Suppressor macrophage (primary cell): ENCODE measurements at places on chromosomes 3 and 15.

- DNase-seq: no peak
Measured at GRCh38 chr15:57205996-57206395, 170.3 kb upstream of the CGNL1 start.

GRCh38 chr3:70149714-70150400 is 150.3 kb downstream of the SAMMSON start:
- DNase-seq: no peak

GRCh38 chr15:43242616-43243015 is 21.8 kb upstream of the EPB42 start:
- no peak for DNase-seq

DNA sequence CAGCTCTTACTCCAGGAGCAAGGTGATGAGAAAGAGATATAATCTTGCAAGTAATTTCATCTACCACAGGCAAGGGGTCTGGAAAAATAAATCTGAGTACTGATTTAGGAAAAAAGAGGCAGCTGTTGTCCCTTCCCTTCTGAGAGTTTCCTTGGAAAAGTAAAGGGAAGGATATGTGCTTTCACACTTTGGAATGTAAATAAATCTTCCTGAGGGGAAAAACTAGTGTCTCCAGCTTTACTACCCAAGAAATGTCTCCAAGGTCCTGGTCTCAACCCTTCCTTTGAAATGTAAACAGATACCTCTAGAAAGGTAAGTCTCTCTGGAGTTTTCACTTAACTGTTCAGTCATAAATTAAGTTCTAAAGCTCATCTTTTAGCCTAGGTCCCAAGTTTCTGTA is 102.6 kb downstream of the DPH6 start:
- no peak for DNase-seq

DNA sequence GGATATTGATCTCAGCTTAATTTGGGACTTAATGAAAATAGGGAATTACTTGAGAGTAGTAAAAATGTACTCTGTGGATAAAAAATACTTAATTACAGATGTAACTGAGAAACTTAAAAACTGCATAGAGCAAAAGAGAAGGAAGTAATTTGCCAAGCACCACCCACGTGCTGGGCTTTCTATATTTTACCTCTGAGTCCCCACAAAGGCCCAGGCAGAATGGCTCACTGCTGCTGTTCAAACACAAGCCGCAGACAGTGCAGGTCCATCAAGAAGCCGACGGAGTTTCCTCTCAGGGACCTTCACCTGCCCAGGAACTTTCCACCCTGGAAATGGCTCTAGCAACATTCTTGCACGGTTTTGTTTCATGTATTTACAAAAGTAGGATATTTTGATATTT is 77.2 kb upstream of the TRPM1 start:
- DNase-seq: peak; percentile 56

- DNase-seq: no peak
Measured at GRCh38 chr15:95446854-95447253, 883.6 kb upstream of the NR2F2 start.

DNA sequence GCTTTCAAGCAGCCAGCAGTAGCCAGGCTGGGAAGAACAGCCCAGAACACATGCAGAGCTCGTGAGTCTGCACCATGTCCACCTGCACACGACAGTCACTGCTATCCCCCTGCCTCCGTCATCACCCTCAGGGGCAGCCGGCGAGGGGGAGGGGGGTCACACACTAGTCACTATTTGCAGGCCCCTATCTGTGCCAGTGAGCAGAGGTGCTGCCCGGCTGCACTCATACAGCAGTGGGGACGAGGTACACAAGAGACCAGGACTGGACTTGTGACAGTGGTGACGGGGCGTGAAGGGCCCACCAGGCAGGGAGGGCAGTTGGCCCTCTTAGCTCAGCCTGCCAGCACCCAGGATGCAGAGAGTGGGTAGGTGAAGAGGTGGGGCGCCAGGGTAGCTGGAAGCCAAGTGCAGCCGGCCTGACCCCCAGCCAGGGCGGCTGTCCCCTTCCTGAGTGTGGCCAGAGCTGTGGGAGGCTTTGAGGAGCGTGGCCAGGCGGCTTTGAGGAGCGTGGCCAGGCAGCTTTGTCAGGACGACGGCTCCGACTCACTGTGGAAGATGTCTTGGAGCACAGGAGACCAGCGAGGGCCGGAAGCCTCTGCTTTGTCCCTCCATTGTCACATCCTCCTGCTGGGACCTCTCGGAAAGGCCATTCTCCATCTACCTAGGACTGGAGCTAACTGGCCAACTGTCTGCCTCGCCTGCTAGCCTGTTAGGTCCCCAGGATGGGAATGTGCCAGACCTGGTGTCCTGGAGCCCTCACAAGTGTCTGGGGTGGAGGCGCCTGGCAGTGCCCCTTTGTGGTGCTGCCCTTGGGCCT is 52.1 kb upstream of the FGD5 start:
- no peak for DNase-seq
